ENCODE measurements at places on chromosomes 6 and 20.

DNA sequence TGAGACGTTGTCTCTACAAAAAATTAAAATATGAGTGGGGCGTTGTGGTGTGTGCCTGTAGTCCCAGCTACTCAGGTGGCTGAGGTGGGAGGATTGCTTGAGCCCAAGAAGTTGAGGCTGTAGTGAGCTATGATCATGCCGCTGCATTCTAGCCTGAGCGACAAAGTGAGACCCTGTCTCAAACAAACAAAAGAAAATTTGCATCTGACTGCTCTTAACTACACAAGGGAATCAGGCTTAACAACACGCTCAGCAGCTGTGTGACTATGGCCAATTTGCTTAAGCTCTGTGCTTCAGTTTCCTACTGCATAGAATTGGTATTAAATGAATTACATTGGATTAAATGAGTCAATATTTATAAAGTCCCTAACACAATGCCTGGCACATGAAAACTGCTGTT lies 24.3 kb upstream of the MRPS10 start:
- no peak for DNase-seq

- DNase-seq = no peak
Measured at GRCh38 chr20:17803765-17804164, 104.0 kb downstream of the BANF2 start.

DNA sequence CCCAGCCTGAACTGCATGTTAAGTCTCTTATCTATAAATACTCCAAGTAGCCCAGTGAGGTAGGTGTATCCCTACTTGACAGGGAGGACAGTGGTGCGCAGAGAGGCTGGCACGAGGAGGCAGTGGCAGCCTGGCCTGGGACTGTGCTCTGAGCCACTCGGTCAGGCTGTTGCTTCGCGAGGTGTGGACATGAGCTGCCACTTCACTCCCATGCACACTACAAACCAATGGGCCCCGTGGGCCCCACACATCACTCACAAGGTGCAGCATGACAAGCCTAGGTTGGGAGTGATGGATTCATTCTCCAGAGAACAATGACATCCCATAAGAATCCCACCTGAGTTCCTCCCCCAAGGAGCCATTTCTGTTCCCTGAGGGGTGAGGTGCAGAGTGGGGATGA lies 54.9 kb downstream of the TMEM242 start:
- no peak for DNase-seq

DNA sequence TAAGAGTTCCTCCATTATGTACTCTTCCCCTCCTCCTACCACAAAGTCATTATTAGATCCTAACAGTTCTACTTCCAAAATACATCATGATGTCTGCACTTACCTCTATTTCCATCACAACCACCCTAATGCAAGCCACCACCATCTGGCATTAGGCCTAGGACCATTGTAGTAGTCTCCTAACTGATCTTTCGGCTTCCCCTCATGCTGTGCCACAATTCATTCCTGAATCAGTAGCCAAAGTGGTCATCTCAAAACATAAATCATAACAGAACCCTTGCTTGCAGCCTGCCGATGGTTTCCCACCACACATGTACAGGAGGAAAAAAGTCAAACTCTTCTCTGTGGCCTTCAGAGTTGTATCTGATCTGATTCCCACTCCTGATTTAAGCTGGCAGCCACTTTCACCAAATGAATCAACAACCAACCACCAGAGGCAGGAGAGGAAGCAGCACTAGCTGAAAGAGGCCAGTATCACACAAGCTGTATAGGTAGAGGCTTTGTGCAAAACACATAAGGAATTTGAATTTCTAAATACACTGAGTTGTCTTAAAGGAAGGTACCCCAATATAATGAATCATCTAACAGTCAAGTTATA lies 26.1 kb downstream of the FAM184A start:
- no peak for DNase-seq

- no peak for DNase-seq
Measured at GRCh38 chr6:142943711-142944123, 1.3 kb downstream of the HIVEP2 start.

GRCh38 chr6:11155589-11155988 lies 44.1 kb upstream of the ERVFRD-1 start:
- DNase-seq = no peak

DNA sequence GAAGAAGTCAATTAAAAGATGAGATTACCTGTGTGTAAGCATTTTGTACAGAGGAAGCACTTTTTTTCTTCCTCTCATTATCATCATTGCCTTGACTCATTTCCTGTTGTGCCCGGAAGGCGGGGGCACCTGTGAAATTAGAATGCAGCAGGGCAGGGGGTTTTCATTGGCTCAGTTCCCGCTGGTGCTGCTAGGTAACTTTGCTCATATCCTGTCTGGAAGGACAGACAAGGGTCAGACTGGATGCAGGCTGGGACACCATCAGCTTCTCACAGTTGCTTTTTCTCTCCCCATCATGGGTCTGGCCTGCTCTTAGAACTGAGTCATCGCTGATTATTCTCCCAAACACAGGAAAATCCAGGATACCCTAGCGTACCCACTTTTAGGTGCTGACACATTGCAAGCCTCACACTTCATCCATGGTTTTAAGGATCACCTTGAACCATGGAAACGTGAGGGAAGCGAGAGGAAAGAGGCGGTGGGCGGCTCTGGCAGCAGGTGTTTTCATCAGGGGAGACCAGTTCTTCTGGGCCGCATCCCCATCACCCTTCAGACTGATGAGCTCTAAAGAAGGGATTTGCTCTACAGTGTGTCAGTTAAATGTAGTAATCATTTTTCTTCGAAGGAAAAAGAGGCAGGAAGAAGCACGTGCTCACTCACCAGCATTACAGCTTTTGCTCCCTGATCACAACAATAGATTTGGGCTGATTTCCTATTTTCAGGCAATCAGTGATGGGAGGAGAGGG lies 195.7 kb upstream of the SASH1 start:
- DNase-seq = no peak

DNA sequence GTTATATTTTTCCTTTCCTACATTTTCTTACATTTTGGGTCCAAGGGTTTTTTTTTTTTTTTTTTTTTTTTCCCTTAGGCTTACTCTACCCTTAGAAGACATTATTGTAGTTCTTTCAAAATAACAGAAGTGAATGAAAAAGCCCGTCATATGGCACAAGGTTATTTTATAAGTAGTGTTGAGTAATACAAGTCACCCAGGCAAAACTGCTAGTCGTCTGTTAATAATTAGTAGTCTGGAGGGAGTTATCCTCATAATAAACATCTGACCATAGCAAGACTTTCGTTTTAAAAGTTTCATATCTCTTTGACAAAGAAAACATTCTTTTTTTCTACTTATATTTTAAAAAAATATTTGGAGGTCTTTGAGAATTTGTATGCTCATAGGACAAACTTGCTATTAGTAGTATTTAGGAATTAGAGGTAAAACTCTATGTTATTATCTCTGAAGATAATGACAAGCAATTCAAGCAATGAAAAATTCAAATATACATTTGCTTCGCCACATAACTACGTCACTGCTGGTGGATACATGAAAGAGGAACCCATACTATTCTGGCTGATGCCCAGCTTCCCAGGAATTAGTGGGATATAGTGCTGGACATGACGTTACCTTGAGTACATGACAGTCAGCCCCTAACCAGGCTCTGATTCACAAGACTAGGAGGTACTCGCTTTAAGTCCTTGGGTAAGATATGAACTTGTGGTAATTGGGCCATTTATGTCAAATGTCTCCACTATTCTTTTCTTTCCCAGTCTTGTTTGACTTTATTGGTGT lies 532.8 kb downstream of the GRIK2 start:
- no peak for DNase-seq

DNA sequence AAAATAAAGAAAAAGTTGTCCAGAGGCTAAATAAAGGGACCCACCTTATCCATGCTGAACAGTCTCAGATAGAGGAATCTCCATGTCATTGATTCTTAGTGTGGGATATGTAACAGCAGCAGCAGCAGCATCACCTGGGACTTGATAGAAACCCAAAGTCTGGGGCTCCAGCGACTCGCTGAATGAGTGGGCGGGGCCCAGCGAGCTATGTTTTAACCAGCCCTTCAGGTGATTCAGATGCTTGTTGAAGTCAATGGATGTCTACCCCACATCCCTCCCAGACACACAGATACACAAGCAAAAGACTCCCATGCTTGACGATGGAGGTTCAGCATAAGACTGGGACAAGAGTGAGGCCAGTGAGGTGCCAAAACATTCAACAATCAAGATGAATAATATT lies 298.6 kb downstream of the UBE3D start:
- DNase-seq = no peak
